ENCODE measurements at places on chromosomes 16 and 17. TPM values are rescaled to one million over a fixed set of nuclear protein-coding genes. Genes with fewer than 3 reads are reported as not detected.

The CACNA1G gene
- total RNA-seq: 1.1 TPM

The TAC4 gene
- total RNA-seq: not detected

The KRTAP17-1 gene
- total RNA-seq: not detected

The MYH1 gene
- not detected for total RNA-seq

DNA sequence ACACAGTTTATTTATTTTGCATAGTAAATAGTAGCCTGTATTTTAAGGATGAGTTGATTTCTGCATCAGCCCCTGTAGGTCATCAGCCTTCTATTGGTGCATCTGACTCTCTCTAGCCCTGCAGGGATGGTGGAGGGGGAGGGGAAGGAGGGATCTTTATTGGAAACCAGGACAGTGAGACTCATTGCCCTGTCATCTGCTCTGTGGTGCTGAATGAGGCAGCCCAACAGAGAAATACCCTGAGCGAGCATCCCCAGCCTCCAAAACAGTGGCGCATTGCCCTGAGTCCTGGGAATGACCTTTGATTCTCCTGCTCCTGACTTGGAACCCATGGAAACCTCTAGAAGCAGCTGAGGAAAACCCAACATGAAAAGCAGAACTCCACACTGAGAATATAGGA, 45.5 kb upstream of the STH start:
- no peaks in the 10 kb centered on the region for H3K36me3 ChIP-seq
- no peak for DNase-seq
- peaks cover 16% of the 10 kb centered on the region for H3K27me3 ChIP-seq

DNA sequence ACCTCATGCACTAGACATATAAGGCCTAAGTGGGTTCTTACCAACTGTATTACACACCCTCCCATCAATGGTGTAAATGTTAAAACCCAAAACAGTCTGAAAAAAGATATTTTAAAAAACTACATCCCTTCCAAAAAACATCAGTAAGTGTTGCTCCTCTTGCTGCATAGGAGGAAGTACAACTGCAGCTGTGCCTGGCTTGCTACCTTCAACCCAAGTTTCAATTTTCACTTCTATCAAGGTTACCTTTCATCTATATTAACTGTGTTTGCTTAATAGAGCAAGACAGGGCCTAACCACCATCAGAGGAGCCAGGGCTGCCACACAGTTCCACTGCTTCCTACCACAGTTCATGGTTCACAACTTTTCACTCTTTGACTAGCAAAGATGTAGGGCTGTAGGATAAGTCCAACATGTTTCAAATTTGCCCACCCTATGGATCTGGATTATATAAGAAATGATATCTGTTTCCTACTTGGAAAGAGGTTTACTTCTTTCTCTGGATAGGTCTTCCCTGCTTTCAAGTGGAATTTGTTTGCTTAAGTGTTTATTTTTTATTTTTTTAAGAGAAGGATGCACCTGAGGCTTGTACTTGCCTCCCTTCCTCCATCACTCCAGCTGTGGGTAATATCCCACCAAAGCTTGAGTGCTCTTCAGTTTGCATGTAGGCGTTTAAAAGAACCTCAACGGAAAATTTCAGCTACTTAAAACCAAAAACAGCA, 56.7 kb downstream of the GRB7 start:
- no peak for DNase-seq
- H3K4me1 ChIP-seq: no peaks in the 10 kb centered on the region
- no peak overlapping the region for H3K27ac ChIP-seq
- peaks cover 34% of the 10 kb centered on the region for H3K27me3 ChIP-seq
- no peak overlapping the region for H3K4me3 ChIP-seq
- H3K36me3 ChIP-seq: no peaks in the 10 kb centered on the region

- peaks cover 9% of the 10 kb centered on the region for H3K4me1 ChIP-seq
- H3K4me3 ChIP-seq: no peak overlapping the region
- H3K36me3 ChIP-seq: no peaks in the 10 kb centered on the region
- peaks cover 94% of the 10 kb centered on the region for H3K27me3 ChIP-seq
Observed at GRCh38 chr17:48455791-48456190, 25.8 kb upstream of the SKAP1 start.

GRCh38 chr16:69399361-69399760, 13.6 kb upstream of the TERF2 start:
- no peaks in the 10 kb centered on the region for H3K36me3 ChIP-seq
- no peak for DNase-seq
- H3K27ac ChIP-seq: no peak overlapping the region
- H3K4me1 ChIP-seq: peaks cover 33% of the 10 kb centered on the region
- no peak overlapping the region for H3K4me3 ChIP-seq

- H3K4me1 ChIP-seq: no peaks in the 10 kb centered on the region
- H3K36me3 ChIP-seq: no peaks in the 10 kb centered on the region
- no peak for DNase-seq
- H3K4me3 ChIP-seq: no peak overlapping the region
Observed at GRCh38 chr16:63195336-63195735, 1159.1 kb upstream of the CDH8 start.

GRCh38 chr17:43631429-43631828, 30.3 kb downstream of the MEOX1 start:
- no peaks in the 10 kb centered on the region for H3K36me3 ChIP-seq
- no peaks in the 10 kb centered on the region for H3K27me3 ChIP-seq

DNA sequence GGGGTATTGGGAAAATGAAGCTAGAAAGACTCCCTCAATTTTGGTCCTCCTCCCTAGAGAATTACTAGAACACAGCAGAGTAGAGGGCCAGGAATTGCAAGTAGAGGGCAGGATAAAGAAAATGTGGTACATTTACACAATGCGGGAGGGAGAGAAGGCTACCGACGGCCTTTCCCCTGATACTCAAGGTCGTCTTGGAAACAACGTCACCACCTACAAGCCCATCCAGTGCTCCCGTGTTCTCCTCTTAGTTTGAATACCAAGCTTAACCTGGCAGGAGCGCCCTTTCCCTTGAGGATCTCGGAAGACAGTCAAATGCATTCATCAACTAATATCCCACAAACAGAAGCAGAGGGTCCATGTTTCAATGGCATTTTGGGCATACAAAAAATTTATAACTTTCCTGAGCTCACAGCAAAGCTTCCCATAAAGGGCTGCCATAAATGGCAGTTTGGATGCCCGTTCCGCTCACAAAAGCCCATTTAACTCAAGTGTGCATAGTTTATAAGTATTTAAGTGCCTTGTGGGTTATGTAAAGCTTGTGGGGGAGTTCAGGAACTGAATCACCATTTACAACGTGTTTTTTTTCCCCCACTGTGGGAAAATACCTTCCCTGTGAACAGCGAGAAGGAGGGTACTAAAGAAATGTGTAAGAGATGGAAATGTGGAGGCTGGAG, 414.6 kb downstream of the SLC39A11 start:
- no peak overlapping the region for H3K4me3 ChIP-seq
- no peaks in the 10 kb centered on the region for H3K36me3 ChIP-seq
- no peaks in the 10 kb centered on the region for H3K4me1 ChIP-seq
- H3K27me3 ChIP-seq: no peaks in the 10 kb centered on the region
- DNase-seq: no peak

GRCh38 chr16:13425836-13426235, 494.1 kb upstream of the ERCC4 start:
- H3K27ac ChIP-seq: no peak overlapping the region
- H3K4me3 ChIP-seq: no peak overlapping the region
- H3K4me1 ChIP-seq: no peaks in the 10 kb centered on the region
- no peaks in the 10 kb centered on the region for H3K36me3 ChIP-seq

- H3K36me3 ChIP-seq: no peaks in the 10 kb centered on the region
- H3K27ac ChIP-seq: no peak overlapping the region
- no peak for DNase-seq
- no peaks in the 10 kb centered on the region for H3K27me3 ChIP-seq
- H3K4me1 ChIP-seq: peaks cover 10% of the 10 kb centered on the region
- H3K4me3 ChIP-seq: no peak overlapping the region
Observed at GRCh38 chr17:31074772-31075555, 19.8 kb upstream of the NF1 start.

DNA sequence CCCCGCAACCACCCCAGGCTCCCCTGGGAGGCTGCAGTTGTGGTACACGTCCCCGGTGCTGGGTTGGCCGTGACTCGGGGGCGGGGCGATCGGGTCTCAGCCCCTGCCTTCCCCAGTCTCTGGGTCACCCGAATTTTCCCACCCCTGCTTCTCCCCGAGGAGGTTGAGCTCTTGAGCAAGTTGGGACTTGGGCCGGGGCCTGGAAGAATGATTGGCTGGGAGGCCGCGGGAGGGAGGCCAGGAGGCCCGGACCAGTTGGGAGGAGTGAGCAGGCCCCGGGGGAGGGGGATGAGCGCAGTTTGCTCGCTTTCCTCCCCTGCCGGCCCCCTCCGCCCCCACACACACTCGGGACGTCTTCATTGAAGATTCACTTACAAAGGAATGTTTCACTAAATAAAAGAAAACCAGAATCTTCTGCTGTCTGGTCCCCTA, 4.5 kb upstream of the HEXIM1 start:
- peak overlapping the region; percentile 66 for H3K4me3 ChIP-seq
- no peak for DNase-seq
- peaks cover 11% of the 10 kb centered on the region for H3K27me3 ChIP-seq
- peaks cover 29% of the 10 kb centered on the region for H3K4me1 ChIP-seq
- H3K27ac ChIP-seq: no peak overlapping the region
